ENCODE measurements at places on chromosomes 7 and 10.

GRCh38 chr7:105322655-105323277, 66.0 kb downstream of the SRPK2 start:
- no peak for DNase-seq

GRCh38 chr10:43392748-43393147, 16.2 kb downstream of the HNRNPF start:
- DNase-seq = no peak

DNA sequence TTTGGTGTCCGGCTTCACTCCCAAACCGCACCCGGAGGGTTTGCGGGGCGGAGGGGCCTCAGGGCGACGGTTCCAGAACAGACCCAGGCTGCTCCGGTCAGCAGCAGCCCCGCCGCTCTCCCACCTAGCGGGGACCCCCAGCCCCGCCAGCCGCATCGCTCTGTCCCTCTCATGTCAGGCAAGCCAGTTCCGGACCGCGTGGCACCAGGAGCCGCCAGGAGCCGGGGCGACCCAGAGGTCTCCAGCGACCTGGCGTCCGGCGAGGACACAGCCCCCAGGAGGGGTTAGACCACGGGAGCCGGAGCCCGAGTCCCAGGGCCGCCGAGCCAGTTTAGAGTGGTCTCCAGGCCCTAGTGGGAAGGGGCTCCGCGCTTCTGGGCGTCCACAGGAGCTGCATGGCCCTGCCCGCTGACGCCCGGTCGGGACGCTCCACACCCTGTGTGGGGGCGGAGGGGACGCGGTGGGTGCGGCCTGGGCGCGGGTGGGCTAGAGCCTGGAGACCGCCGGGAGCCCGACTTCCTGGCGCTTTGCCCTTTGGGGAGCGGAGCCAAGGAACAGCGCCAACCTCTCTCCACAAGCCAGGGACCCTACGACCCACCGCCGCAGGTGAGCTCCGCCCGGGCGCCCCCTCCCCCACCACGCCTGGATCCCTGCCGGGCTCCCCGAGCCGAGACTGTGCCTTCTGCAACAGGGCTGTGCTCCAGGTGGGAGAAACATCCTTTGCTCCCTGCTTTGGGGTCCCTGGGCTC, 43.4 kb downstream of the ZNF117 start:
- DNase-seq = no peak

GRCh38 chr7:30029696-30030095, 1.5 kb downstream of the PLEKHA8 start:
- DNase-seq = no peak

GRCh38 chr7:70259502-70259901, 661.2 kb downstream of the AUTS2 start:
- DNase-seq = no peak

All from NK-92 treated with Interleukin-12 subunit alpha and Interleukin-12 subunit beta, amount 100 ng/mL, for 24 hours (cell line).